Muscle of leg (tissue), 16 donors: ENCODE measurements at places on chromosomes 16 and 17.

- no peak for DNase-seq
Measured at GRCh38 chr16:3094289-3095027, 4.6 kb downstream of the ZSCAN10 start.

- DNase-seq = peak; percentile 96
Measured at GRCh38 chr17:76529224-76530094, 8.1 kb downstream of the CYGB start.

DNA sequence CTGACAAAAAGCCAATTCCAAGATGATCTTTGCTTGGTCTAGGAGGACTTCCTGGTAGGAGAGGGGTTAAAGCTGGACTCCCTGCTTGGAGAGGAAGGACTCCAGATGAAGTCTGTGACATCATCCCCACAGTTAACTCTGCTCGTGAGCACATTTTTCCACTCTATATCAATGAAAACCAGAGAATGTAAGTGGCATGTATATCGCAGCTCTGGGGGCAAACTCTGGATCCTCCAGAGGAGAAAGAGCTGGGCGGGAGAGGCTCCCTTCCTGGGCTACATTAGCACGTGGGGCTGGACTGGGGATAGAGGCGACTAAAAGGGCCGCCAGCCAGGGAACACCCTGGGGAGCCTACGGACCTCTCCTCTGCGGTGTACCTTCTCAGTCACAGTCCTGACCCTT lies 34.1 kb downstream of the HIC1 start:
- DNase-seq = peak; percentile 93

- DNase-seq = no peak
Measured at GRCh38 chr17:81794509-81794908, 9.4 kb upstream of the GCGR start.

GRCh38 chr17:46139432-46140210 lies 53.6 kb downstream of the KANSL1 start:
- DNase-seq = no peak

DNA sequence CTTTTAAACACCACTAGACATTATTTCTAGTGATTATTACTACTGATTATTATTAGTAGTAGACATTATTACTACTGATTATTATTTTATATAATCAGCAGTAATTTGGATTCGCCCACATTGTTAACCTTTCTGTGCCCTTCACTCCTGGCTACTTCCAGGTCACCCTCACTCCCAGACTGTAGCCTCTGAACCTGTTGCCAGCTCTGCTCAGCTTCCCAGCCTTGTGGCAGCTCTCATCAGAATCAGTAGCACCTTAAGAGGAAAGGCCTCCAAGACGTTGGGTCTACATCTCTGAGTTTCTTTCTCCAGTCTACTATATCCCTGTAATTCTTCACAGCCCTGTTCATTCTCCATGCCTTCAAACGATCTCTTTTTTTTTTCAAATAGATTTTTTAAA lies 137.0 kb downstream of the KATNIP start:
- DNase-seq = no peak

DNA sequence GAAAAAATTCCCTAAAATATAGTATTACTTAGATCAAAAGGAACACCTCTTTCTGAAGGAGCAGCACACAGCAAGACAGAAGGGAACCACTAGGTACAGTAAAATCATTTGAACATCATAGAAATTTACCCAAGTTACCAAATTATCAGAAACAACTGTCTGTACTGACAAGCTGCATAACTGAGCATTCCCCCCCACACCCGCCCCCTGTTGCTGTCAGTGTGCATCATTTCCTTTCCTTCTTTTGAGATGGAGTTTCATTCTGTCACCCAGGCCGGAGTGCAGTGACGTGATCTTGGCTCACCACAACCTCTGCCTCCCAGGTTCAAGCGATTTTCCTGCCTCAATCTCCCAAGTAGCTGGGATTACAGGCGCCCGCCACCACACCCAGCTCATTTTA lies 120.7 kb downstream of the TRIM37 start:
- no peak for DNase-seq

GRCh38 chr17:44863061-44863918 lies 15.6 kb downstream of the HIGD1B start:
- no peak for DNase-seq

- no peak for DNase-seq
Measured at GRCh38 chr16:54715011-54715410, 215.7 kb upstream of the IRX5 start.

GRCh38 chr17:69802045-69802740 lies 272.8 kb upstream of the KCNJ16 start:
- no peak for DNase-seq

GRCh38 chr16:80273635-80274538 lies 266.9 kb upstream of the DYNLRB2 start:
- DNase-seq = peak; percentile 21
